ENCODE measurements at places on chromosomes 1 and 21.

DNA sequence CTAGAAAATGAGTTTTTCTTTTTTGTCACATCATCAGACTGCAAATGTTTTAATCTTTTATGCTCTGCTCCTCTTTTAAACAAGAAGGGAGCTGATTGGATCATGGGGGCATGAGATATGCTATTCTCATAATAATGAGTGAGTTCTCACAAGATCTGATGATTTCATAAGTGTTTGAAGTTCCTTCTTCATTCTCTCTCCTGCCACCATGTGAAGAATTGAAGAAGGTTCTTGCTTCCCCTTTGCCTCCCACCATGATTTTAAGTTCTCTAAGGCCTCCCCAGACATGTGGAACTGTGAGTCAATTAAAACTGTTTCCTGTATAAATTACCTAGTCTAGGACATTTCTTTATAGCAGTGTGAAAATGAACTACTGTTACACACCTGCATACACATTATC lies 218.2 kb downstream of the NRIP1 start:
- DNase-seq: no peak

DNA sequence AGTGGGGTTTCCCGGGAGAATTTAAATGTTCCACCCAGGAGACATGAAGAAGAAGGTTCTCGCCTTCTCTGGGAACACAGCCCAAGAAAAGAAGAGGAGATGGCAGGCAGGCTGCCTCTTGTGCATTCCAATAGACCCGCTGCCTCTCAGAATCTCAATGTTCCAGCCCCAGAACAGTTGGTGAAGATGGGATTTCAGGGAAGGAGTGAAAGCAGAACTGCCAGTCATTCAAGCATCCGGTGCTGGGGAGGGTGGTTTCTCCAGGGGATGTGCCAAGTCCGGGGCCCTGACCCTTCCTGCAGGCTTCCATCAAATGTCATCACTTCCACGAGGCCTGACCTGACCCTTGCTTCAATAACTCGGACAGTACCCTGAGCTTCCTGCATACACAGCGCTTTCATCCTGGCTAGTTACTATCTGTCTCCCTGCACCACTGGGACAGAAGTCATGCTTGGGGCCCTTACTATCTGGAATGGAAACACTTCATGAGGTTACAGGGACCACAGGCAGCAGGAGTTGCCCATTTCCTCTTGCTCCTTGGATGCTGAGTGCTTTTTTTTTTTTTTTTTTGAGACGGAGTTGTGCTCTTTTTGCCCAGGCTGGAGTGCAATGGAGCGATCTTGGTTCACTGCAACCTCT lies 386.6 kb upstream of the POU3F1 start:
- DNase-seq: no peak

GRCh38 chr1:165927169-165927568 lies 99.8 kb downstream of the UCK2 start:
- DNase-seq: no peak

GRCh38 chr1:225121095-225121494 lies 191.6 kb downstream of the DNAH14 start:
- DNase-seq: no peak

DNA sequence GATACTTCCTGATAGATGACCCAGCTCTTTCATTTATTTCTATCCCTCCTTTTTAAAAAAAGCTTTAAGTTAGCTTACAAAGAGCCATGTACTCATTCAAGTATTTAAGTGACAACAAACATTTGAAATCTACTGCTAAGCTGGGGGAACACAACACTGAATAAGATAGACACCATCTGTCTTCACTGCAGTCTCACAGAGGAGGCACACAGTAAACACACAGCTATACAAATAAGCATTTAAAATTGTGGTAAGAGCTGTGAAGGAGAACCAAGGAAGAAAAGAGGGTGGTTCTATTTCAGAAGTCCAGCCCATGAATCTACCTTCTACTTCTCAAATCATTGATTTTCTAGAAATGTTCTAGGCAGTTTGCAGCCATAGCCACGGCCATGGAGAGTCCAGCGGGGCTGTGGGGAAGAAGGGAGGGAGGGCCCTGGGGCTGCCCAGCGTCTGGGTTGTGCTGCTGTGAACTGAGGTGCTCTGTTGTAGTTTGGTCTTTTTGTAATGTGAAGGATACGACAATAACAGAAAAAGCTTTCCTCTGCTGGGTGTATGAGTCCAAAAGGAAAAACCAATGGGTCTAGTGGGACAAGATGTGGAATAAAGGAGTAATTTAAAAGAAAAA lies 28.2 kb downstream of the PRDM2 start:
- no peak for DNase-seq

GRCh38 chr1:31517301-31517700 lies 59.0 kb upstream of the TINAGL1 start:
- DNase-seq: no peak

GRCh38 chr1:200542162-200542561 lies 78.4 kb downstream of the KIF14 start:
- no peak for DNase-seq

GRCh38 chr21:37655611-37656300 lies 260.5 kb downstream of the KCNJ6 start:
- no peak for DNase-seq

GRCh38 chr1:87084244-87084836 lies 169.9 kb downstream of the HS2ST1 start:
- no peak for DNase-seq

DNA sequence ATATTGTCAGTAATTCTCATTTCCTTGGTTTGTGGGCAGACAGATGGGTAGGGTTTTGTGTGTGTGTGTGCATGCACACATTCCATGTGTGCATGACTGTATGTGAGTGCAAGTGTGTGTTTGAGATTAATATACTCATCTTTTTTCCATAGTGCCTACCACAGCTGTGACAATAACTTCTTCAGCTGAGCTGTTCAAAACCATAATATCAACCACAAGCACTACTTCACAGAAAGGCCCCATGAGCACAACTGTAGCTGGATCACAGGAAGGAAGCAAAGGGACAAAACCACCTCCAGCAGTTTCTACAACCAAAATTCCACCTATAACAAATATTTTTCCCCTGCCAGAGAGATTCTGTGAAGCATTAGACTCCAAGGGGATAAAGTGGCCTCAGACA lies 149.3 kb downstream of the ADGRL2 start:
- DNase-seq: no peak

- DNase-seq: no peak
Observed at GRCh38 chr1:203202431-203203245, 16.1 kb upstream of the CHI3L1 start.

- DNase-seq: no peak
Observed at GRCh38 chr1:226482196-226482595, 66.4 kb upstream of the STUM start.

- DNase-seq: no peak
Observed at GRCh38 chr1:209168204-209168603, 415.3 kb upstream of the CAMK1G start.

- DNase-seq: no peak
Observed at GRCh38 chr1:206557636-206558473, 50.5 kb downstream of the RASSF5 start.

GRCh38 chr1:241721011-241721410 lies 68.9 kb downstream of the WDR64 start:
- DNase-seq: no peak

GRCh38 chr1:230983811-230984210 lies 4.9 kb downstream of the ARV1 start:
- DNase-seq: no peak

Measured in mesothelial cell of epicardium (in vitro differentiated cells).